ENCODE measurements at places on chromosomes 1 and 21.

DNA sequence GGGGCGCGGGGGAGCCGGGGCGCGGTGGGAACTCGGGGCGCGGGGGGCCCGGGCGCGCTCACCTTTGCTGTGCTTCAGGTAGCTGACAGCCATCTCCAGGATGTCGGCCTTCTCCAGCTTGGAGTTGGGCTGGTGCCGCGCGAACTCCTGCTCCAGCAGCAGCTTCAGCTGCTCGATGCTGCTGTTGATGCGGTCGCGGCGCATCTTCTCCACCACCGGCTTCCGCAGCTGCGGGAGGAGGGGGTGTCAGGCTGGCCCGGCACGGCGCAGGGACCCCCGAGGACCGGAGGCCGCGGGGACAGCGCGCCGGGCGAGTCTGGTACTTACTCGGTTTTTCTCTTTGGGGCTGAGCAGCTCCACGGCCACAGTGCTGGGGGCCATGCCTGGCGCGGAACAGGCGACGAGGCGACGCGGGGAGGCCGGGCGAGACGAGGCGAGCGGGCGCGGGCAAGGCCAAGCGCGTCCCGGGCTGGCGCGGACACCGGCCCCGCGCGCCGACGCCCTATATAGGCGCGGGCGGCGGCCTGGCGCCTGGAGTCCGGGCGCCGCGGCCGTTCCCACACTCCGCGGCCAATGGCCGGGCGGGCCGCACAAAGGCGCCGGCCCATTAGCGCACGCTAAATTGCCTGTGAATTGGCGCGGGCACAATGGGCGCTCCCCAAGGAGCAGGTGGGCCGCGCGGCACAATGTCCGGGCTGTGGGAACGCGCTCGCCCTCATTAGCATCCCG lies at the start of gene HES5:
TSS of gene HES5 (minus strand) at position 480 of the 729 bp plus-strand sequence. CDS start at position 381, 99 bp downstream.
- DNase-seq: no peak

DNA sequence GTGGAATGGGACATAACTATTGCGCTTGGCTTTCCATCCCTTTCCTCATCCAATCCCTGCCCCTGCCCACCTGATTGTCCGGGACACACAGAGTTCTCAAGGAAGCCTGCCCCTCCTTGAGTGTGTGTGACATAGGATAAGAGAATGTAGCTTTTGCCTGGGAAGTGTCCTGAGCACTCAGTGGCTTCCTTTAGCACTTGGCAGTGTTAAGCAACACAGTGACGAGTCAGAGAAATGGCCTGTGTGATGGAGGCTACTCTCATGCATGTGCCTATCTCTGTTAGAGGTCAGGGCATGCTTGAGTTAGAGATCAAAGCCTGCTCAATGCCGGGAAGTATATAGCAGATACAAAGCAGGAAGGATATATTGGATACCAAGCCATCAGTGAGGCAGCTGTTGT lies 289.5 kb downstream of the SIPA1L2 start:
- no peak for DNase-seq

DNA sequence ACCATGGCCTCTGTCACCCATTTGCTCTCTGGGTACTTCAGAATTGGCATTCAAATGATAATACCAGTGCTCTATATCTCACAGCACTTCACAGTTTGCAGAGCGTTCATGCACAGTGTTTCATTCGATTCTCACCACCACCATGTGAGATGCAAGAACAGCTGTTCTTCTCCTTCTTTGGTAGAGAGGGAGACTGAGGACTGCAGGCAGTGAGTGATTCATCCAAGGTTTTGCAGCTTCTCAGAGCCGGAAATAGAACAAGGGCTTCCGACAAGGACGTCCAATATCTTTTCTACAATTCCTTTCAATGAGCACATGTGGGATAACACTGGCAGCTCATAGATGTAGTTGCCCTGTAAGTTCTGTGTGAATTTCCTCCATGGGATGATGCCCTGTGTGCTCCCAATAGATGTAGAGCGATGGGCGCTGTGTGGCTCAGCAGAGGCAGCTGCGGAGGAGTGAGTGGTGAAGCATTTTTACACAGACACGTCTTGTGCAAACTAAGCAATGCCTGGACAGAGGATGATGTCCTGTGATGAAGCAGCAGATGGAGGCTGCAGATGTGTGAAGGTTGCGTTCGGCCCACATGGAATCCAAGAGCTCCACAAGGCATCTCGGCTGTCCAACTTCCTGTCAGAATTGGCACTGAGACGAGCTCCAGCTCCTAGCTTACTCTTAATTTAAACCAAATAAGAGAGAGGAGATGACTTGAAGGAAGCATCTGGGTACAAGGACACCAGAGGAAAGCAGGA lies 24.9 kb downstream of the MT1HL1 start:
- no peak for DNase-seq

DNA sequence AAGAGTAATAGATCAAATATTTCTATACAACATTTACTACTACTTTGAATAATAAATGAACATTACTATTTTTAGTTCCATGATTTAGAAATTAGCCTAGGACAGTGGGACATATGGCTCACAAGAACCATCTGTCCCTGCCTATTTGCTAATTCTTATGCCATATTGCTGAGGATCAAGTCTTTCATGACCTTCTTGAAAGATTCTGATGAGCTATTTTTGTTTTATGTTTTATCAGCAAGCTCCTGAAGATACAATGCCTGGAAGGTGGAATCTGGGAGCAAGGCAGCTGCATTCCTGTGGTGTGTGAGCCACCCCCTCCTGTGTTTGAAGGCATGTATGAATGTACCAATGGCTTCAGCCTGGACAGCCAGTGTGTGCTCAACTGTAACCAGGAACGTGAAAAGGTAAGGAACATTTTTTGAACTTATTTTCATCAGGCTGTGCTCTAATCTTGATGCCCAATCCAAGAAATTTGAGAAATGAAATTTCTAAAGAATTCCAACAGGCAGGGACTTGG lies 326.7 kb downstream of the PAPPA2 start:
- DNase-seq: no peak

DNA sequence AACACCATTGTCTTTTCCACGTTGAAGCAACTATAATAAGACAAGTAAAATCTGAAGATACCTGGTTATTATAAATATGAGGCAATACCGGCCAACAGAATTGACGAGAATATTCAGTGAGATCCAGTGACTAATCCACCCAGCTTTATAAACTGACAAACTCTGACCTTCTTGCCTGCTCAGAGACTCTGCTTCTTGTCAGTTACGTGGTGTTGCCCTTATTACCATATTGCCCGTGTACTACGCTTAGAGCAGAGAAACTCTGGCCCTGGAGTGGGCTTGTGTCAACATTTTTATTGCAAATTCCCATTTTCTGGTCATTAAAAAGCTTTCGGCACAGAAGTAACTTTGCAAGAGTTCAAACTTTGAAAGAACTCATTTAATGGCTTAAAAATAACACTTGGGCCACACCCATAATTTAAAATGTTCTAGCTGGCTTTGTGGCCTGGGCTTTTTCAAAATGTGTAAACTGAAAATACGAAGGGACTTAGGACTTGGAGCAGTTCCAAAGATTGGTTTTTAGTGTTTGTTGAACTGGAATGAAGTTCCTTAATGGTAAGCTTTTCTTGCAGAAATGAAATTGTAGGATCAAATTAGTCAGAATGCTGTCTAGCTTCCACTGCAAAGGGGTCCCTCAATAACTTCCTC lies 266.2 kb downstream of the LMO4 start:
- DNase-seq: no peak

DNA sequence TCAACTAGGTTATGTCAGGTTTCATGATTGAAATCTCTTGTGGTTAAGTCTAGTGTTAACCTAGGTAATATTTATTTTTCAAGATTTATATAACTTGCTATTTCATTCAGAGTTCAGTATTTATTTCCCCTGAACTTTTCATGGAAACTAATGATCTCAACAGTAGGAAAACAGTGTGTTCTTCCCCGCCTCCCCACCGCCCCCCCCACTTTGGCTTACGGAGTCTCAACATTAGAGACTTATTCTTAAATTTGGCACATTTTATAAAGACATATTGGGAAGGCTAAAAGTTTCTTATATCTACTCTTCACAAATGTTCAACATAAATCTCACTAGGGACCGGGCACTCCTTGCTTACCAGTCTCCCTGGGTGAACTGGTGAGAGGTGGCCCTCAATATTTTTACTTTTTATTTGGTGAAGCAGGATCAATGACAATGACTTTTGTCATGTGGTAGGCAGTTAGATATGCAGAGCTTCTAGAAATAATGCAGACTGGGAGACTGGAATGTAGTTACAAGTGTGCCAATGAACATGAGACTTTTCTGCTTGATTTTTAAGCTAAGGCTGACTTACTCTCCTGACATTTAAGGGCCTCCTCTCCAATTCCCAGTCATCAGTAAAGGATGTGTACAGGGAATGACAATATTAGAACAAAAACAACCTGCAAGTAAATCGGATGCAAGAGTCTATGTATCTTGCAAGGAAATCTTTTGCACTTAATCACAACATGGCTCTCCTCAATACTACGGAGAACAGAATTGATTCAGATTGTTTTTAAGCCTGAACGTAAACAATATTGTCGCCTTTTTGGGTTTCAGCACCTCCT lies 1.7 kb upstream of the MAN1A2 start:
- DNase-seq: no peak

DNA sequence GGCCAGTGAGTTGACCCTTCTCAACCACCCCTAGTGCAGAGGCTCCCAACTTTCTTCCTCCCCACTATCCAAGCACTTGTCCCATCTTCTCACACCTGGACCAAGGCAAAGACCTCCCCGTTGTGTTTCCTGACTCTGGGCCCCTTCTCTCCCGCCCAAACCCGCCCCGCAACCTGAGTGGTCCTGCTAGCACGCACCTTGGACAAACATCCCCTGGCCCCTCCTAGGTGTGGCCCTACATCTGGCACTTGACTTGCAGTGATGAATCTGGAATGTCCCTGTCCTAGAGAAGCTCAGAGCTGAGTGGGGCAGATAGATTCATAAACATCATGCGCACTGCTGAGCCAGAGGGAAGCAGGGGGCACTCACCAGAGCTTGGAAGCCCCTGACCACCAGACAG lies 2.3 kb downstream of the SLC5A9 start:
- DNase-seq: no peak

GRCh38 chr1:39965044-39965443 lies 10.1 kb downstream of the MFSD2A start:
- DNase-seq: no peak

DNA sequence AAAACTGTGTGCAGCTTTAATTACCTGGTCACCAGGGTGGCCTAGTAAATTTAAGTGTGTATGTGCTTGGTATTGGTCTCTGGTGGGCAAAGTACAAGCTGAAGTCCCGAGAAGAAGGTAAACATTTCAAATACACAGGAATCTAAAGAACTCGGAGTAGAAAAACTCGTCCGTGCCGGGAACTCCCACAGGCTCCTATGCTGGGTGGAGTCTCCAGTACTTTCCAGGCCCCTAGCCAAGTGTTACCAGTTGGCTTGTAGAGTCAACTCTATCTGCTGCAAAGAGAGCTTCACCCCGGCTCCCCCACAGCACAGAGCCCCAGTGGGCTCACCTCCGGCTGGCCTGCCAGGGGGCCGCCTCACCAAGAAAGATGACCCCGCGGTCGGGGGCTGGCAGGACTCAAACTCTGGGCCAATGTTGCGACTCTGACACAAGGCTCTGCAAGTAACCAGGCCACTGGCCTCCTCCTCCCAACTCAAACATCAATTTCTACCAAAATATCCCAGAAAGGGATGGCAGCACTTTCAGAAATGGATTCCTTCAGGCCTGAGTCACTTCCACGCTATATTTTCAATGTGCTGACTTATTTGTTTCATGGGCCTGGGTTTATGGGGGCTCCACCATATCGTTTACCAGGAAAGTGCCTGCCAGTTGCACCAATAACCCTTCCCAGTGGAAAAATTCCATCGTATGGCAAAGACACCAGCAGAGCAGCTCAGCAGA lies 73.9 kb downstream of the SLC66A1 start:
- no peak for DNase-seq

GRCh38 chr1:189606795-189607476 lies 870.7 kb downstream of the BRINP3 start:
- DNase-seq: no peak

- DNase-seq: no peak
Measured at GRCh38 chr1:235229868-235230267, 68.8 kb upstream of the RBM34 start.

- no peak for DNase-seq
Measured at GRCh38 chr1:111956155-111956771, 33.2 kb downstream of the KCND3 start.

GRCh38 chr1:180231936-180232335 lies 1.9 kb downstream of the LHX4 start:
- DNase-seq: no peak

DNA sequence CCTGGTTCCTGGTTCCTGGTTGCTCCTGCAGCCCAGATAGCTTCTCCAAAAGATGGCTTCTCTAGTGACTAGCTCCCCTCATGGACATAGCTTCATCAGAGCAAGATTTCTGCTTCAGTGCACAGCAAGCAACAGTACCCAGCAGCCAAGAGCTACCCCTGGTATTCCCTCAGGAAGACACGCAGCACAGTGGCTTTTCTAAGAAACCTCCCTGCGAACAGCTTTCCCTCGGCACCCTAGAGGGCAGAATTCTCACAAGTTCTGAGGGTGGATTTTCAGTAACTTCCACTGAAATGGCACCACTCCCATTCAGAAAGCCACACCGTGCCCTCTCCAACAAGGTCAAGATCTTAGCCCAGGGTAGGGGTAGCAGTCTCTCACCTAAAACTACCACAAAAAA lies 128.2 kb downstream of the EIF4G3 start:
- no peak for DNase-seq

DNA sequence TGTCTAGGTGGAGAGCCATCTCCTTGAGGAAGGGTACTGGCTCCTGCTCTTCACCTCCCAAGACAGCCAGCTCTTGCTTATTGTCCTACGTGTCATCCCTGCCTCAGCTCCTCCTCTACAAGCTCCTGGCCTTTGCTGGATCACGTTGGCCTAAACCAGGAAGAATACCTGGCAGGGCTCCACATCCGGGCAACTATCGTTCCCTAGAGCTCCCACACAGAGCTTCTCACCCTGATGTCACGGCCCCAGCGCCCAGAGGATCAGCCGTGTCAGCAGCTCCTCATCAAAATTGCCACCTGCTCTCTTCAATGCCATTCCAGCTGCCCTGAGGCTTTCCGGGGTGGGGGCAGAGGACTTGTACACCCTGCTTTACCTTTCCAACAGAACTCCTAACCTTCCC lies 1.9 kb upstream of the TPM3 start:
- no peak for DNase-seq

DNA sequence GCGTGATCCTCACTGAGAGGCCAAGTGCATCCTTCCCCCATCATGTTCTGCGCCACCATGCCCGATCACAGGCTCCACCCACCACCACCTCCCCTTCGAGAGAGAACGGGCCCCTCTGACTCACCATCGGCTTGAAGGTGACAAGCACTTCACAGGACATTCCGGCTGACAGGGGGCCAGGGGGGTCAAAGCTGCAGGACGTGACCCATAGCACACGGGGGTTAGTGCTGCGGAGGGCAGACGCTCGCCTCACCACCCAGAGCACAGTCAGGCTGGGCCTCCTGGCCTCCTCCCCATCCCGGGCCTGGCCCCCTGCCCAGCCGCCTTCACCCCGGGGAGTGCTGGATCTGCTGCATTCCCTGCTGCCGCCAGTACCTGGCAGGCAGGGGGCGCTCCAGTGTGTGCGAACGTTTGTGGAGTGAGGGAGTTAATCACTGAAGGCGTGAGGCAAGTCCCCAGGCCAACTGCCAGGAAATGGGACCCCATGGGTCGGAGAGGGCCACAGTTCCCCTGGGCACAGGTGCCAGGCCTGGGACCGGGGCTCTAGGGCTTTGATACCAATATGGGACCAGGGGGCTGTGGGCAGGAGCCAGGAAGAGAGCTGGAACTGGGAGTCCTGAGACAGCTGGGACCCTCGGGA lies 40.9 kb upstream of the TMEM52 start:
- DNase-seq: peak; percentile 69
